ENCODE measurements at places on chromosomes 2 and 18.

DNA sequence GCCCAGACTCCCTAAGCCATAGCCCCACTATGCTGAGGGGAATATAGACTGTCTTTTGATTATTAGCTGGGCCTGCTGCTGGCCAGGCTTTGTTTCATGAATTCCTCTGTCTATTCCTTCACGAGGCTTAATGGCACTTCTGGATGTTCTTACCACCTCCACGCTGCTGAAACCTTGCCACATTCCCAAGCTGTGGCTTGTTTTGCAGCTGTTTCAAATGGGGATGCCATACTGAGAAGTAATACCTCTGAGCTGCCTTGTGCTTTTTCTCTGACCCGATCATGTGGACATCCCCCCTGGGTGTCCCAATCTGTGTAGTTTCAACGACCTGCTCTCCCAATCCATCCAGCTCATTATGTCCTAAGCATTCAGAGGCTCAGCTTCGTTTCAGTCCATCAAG is 114.1 kb downstream of the ICOS start:
- DNase-seq, result no peak

- DNase-seq, result no peak
Observed at GRCh38 chr2:145975406-145975805, 1455.5 kb upstream of the ZEB2 start.

DNA sequence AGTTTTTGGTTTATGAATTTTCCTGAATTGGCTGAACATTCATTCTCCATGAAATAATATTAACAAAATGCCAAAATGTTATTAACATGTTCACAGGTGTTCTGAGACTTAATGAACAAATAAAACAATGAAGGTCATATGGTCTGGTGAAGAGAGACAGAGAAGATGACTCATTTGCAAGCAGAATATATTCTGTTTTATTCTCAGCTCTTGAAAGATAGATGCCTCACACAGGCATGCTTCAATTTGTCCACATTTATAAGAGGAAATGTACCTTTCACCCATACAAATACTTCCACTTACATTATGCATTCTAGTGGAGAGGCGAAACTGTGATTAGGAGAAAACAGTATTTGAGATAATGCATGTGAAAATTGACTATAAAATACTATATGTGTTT is 75.4 kb upstream of the PGAP1 start:
- no peak for DNase-seq

GRCh38 chr2:159232456-159233170 is 53.9 kb downstream of the WDSUB1 start:
- no peak for DNase-seq

GRCh38 chr2:144211826-144212225 is 308.1 kb downstream of the ZEB2 start:
- DNase-seq, result no peak

- no peak for DNase-seq
Observed at GRCh38 chr2:67872481-67872880, 190.3 kb downstream of the C1D start.

GRCh38 chr18:58993260-58993659 is 128.6 kb downstream of the ZNF532 start:
- no peak for DNase-seq

DNA sequence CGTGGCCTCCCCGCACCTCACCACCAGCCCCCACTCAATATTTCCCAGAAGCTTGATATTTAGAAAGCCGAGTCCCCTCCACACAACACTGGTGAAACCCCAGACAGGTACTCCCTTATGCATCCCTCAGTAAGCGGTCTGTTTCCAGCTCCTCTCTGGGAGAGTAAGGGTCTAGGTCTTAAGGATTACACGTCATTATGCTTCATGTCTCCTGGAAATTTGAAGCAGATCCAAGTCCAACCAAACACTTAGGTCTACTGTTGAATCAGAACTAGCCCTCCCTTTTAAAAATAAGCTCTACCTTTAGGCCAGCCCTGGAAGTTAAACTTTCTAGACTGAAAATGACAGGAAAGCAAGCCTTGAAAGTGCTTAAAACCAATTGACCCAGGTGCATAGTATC is 1.5 kb upstream of the OST4 start:
- no peak for DNase-seq

GRCh38 chr2:98730707-98731040 is 258 bp downstream of the MGAT4A start:
- peak; percentile 52 for DNase-seq

DNA sequence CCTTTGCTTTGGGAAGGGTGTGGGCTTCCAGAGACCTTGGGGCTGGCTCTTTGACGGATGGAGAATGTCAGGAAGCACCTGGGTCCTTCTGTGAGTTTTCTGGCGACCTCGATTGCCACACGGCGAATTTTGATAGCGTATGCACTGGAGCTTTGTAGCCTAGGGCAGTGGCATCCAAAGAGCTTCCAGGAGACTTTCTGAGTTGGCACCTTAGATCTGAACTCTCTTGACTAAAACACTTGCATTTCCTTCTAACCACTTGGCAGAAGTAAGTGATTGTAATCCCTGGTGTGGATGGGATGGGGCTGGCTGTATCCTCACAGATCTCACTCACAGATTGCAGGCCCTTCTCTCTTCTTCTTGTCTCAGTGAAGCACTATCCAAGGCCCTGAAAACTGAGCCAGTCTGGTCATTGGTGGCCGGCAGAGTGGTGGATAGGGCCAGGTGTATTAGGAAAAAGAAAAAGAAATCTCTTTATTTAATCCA is 7.8 kb downstream of the RNF144A start:
- no peak for DNase-seq

- DNase-seq, result no peak
Observed at GRCh38 chr18:50014606-50015005, 180.3 kb downstream of the MYO5B start.

Data from globus pallidus (tissue), 1 donor.